ENCODE measurements at places on chromosomes 5 and 9.

DNA sequence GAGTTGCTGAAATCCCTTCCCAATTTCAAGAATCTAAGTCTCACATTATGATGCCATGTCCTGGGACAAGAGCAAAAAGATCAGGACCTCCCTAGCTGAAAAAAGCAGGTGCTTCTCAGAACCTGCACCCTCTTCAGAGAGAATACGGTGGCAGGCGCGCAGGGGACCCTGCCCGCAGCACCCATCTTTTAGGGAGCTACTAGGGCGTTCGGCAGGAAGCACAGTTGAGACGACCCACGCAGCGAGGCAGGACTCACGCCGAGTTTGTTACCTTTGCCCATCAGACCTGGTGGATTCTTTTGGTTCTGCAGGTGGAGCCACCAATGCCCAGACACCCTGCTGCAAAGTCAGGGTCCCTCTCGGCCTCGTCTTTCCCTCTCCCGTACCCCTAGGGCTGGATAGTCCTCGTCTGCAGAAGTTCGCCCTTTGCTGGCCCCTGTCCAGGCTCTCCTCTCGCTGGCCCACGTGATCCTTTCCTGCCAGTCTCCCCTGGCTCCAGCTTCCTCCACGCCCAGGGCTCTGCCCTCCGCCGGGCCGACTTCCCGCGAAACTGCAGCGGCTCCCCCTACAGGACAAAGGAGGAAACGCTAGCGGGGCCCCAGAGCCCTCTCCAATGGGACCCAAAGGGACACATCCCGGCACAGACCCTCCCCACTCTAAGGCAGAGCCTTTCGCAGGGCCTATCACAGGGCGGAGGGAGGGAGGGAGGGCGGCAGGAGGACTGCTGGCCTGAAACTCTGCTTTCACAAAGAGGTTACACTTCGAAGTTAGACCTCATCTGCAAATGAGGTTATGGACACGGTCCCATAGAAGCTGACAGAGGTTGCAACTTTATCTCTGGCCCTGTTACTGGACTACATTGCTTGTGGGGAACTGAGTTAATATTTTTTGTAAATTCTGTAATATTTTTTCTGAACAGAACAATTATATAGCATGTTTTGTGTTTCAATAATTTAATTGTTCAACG, 28.8 kb downstream of the TMEM174 start:
- DNase-seq = peak; percentile 35

DNA sequence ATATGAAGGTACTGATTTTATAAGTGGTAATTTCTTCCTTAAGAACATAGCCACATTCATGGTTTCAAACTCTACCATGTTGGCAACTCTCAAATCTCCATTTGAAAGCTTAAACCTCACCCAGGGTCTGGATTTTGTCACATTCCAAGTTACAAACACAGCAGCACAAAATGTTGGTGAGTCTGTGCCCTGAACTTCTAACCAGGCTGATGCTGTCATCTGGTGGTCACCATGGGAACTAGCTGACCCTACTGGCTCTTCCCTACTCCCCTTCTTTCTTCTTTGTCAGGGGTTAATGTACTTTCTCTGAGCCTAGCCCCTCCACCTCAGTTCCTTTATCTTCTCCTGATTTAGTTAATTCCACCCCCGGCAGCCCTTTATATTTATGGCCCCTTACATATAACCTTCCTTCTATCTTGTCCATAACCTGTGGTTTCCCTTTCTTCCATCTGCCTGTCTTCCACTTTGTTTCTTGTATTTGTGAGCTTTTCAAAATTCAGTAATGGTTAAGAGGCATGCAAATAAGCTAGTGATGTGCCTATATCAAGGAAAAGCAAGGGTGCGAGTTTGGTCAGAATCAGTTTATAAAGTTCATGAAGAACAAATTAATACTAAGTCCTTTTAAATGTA, 35.9 kb downstream of the TGFBR1 start:
- DNase-seq = peak; percentile 32

GRCh38 chr5:127377651-127378050, 87.1 kb downstream of the MEGF10 start:
- no peak for DNase-seq

DNA sequence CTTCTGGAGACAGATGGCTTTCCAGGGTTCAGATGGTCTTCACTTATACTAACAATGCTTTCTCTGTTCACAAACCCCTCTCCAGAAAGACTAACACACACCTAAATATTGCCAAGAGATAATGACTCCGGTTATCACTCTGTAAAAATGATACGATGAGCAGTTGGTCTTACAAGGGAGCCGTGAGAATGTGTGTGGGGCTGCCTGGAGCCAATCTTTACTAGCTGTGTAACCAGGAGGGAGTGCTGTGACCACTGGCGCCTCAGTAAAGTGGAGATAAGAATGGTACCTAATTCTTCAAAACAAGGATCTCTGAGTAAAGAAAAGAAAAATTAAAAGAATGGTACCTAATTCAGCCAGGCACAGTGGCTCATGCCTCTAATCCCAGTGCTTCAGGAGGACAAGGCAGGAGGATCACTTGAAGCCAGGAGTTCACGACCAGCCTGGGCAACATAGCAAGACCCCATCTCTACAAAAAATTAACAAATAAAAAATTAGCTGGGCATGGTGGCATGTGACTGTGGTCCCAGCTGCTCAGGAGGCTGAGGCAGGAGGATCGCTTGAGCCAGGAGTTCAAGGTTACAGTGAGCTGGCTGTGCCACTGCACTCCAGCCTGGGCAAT, 39.9 kb upstream of the IL17B start:
- DNase-seq = no peak

DNA sequence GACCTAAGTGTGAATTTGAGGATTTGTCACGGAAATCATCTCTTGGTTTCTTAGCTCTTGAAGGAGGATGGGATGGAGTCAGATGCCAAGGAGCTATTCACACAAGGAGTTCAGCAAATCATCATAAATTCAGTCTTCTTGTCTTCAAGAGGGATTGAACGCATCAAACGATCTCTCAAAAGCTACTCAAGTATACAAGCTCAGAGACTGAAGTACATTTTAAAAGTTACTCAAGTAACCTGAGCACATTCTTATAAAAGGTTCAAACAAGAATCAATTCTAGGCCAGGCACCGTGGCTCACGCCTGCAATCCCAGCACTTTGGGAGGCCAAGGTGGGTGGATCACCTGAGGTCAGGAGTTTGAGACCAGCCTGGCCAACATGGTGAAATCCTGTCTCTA, 21.1 kb upstream of the GOLPH3 start:
- no peak for DNase-seq

Data from stimulated activated CD4-positive, alpha-beta T cell treated with anti-CD3 and anti-CD28 coated beads, TNF-alpha, amount 100 ng/mL, for 1 hour (primary cell).